Cortex of kidney (tissue), 1 donor: ENCODE measurements at places on chromosomes 12 and 14.

DNA sequence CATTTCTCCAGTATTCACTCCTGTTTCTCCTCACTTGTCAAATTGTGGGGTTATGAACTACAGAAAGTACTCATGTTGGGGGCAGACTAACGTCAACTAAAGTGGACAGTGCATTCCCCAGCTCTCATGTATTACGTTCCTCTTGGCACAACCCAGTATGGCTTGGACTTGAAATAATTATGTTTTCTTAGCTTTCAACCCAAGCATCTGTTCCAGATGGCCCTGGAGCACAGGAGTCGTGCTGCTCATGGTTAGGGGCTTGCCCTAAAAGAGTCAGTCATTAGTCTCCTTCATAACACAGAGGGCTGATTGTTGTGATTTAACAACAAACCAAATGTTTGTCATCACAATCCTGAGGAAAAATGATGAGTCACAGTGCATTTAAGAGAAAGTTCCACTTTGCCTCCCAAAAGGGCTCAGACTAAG, 154.4 kb downstream of the RPAP3 start:
- DNase-seq = no peak

- no peak for DNase-seq
Measured at GRCh38 chr12:130976171-130976720, 22.5 kb downstream of the ADGRD1 start.

DNA sequence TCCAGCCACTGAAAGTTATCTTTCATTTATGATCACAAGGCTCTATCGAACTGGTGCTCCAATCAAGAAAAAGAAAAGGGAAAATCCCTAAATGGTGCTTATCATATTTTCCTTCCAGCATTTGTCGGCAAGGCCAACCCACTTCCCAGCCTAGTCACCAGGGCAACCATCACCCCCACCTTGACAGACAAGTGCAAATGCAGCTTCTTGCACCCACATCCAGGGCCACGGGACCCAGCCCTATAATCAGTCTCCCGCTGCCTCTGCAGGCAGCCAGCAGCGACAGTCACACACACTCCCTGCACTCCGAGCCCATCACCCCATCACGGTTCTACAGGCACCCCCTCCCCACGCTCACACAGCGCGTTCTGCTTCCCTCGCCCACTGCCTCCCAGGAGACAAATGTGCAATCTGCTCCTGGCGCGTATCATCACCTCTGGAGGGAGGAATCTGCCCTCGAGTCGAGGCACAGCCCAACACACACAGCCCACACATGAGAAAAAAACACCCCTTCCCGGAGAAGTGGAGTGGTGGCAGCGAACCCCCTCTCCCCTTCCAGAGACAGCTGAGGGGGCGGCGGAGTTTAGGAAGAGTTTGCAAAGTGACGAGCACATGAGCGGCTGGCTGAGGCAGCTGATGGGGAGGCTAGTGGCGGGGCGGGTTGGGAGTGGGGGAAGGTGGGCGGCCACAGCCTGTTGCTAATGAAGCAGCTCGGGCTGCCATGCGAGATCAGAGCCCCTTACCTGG, 9.3 kb upstream of the PPP4R4 start:
- DNase-seq = no peak

DNA sequence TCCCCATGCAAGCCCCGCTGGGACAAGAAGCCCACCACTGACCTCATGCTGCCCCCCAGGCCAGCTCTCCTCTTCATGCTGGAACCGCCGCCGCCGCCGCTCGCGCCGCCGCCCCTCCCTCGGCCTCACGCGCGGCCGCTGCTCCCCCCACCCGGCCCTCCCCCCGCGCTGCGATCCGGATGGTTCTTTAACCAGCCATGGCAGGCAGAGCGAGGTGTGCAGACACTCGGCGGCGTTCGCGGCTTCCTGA, at the start of gene DCAF5:
Gene DCAF5, minus strand, starts transcription at position 218 of the 250 bp plus-strand sequence. Its CDS starts 141 bp downstream, at position 77.
- DNase-seq = no peak

- no peak for DNase-seq
Measured at GRCh38 chr12:53049571-53050318, at the start of gene TNS2. Gene TNS2, plus strand, starts transcription at chr12:53050065. Its CDS starts 121 bp downstream, at chr12:53050186.

GRCh38 chr14:68807987-68808386, 15.1 kb upstream of the ZFP36L1 start:
- no peak for DNase-seq

DNA sequence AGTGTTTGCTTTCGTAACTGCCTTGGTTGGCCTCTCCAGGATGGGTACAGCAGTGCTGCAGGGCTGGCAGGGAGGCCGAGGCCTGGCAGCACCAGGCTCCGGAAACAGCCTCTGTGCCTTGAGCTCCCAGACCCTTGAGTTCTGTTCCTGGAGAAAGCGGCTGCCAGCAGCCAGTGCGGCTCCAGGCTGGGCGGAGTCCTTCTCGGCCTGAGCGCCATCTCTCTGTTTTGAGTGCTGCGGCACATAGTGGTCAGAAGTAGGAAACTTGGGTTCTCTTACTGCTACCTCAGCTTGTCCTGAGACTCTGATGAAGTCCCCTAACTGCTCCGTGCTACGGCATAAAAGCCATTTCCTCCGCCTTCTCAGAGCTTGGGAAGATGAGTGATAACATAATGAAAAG, 65.9 kb downstream of the KCNA1 start:
- no peak for DNase-seq

- DNase-seq = no peak
Measured at GRCh38 chr14:81990312-81990761, 456.7 kb upstream of the SEL1L start.
